ENCODE measurements at places on chromosomes 1 and 21. TPM values are rescaled to one million over a fixed set of nuclear protein-coding genes. Genes with fewer than 3 reads are reported as not detected.

GRCh38 chr1:3907031-3907534 is 7.0 kb upstream of the C1orf174 start:
- no peak for DNase-seq

The TDRD5 gene
- total RNA-seq, result not detected

- DNase-seq, result peak; percentile 88
These were observed 60.8 kb downstream of the NGF start for GRCh38 chr1:115277276-115277675.

DNA sequence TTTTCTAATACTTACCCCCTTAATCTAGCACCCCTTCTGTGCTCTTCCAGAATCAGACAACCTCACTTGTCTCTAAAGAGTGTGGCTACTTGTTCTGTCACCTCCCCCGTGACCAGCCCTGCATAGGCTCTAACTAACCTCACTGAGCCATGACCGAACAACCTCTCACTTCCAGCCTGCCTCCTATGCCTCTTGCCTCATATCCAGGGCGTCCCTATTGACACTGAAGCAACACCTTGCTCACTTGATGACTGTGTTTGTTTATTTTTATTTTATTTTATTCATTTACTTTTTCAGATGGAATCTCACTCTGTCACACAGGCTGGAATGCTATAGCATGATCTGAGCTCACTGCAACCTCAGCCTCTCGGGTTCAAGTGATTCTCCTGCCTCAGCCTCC is 235.1 kb upstream of the B3GALT2 start:
- DNase-seq, result no peak

The ELF3 gene
- 2.9 TPM for total RNA-seq

DNA sequence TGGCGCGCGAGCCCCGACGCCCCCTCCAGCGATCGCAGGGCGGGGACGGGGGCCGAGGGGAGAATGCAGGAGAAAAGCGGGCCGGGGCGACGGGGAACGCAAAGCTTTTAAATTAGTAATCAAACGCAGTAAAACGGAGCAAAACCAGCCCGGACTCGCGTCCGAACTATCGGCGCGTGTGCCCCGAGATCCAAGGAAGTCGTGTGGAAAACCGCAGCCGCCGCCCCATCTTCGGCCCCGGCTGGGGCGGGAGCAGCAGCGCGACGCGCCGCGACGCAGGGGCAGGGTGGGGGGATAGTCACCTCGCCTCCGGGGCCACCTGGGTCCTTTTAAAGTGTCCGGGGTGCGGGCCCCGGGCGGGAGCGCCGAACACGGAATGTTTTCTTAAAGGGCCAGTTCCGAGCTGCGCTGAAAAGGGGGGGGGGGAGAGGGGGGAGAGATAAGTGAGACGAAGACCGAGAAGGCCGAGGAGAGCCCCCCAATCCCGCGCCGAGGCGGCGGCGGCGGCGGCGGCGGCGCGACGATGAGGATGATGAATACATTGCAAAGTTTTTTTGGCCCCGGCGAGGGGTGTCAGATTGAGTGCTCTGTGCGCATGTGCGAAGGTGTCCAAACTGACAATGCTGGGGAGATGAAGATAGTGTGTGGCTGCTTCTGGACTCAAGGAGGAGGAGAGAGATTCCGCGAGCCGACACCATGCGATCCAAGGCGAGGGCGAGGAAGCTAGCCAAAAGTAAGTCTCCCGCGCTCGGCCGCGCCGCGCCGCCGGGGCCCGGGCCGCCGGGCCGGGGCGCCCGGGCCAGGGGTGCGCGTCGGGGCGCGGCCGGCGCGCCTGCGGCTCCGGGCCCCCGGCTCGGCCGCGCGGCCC is at the start of gene PRDM16:
TSS of gene PRDM16 (plus strand) at position 640 of the 868 bp plus-strand sequence. CDS start at position 697, 57 bp downstream.
- peak; percentile 56 for DNase-seq

- no peak for DNase-seq
These were observed 86.4 kb downstream of the DDAH1 start for GRCh38 chr1:85378534-85378933.

GRCh38 chr1:214537219-214537618 is 14.2 kb downstream of the PTPN14 start:
- DNase-seq, result no peak

DNA sequence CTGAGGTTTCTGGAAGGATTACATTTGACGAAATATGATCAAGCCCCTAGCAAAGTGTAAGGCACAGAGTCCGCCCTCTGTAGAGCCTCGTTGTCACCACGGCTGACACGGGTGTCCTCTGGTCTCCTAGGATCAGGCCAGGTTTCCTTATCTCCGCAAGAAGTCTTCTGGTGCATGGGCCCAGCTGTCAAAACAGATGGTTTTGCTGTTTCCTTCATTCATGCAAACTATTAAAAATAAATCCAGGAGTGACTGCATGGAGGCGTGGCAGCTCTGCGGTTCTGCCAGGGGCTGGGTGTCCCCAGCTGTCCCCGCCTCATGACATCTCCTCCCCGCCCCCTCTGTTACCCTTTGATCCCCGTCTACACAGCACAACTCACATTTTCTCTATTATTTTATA is 209.0 kb downstream of the DYRK1A start:
- DNase-seq, result no peak

- DNase-seq, result no peak
These were observed 28.6 kb downstream of the ITPKB start for GRCh38 chr1:226710501-226710900.

GRCh38 chr1:56132520-56132919 is 446.8 kb downstream of the PLPP3 start:
- DNase-seq, result no peak

The SLC30A7 gene
- 60.0 TPM for total RNA-seq

DNA sequence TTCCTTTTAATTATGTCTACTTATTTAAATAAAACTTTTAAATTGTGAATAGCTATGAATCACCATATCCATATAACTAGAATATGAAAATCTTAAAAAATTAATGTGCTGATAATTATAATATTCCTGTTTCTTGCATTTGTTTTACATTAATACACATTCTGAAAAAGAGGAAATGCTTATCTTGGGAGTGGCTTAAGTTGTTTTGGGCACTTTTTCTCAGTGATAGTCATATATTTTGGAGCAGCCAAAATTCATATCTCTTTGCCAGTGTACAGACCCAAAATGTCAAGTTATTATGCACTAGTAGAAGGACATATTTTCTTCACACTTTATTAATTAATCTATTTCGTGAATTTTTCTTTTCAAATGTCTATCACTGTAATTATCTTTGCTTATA is 838.5 kb downstream of the USP25 start:
- no peak for DNase-seq

DNA sequence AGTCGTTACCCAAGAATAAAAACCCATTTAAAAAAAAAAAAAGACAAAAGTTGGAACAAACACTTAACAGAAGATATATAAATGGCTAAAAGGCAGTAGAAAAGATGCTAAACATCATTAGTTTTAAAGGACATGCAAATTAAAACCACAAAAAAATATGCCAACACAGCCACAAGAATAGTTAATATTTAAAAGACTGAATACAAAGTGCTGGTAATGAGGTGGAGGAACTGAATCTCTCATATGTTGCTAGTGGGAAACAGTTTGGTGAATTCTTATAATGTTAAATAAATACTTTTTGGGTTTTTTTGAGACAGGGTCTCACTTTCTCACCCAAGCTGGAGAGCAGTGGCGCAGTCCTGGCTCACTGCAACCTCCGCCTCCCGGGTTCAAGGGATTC is 10.0 kb downstream of the LRRC40 start:
- DNase-seq, result no peak

DNA sequence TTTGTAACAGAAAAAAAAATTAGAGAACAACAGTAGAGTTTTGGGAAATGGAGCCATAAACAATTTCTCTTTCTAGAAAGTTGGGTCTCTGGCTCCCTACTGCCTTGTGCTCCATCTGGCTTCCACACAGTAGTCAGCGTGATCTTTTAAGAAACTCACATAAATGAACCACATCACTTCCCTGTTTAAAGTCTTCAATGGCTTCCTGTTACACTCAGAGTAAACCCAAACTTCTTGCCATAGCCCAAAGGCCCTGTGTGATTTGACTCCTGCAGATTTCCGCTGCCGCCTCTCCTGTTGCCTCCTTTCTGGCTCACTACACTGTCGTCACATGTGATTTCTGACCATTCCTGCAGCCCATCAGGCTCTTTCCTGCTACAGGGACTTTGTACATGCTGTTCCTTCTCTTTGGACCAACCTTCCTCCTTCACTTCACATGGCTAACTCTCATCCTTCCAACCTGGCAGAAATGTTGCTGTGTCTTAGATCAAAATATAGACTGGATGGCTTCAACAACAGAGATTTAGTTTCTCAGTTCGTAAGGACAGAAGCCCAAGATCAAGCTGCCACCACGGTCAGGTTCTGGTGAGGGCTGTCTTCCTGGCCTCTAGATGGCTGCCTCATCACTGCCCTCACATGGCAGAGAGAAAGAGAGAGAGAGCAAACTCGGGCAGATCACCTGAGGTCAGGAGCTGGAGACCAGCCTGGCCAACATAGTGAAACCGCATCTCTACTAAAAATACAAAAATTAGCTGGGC is 34.0 kb downstream of the OPRD1 start:
- DNase-seq, result no peak

DNA sequence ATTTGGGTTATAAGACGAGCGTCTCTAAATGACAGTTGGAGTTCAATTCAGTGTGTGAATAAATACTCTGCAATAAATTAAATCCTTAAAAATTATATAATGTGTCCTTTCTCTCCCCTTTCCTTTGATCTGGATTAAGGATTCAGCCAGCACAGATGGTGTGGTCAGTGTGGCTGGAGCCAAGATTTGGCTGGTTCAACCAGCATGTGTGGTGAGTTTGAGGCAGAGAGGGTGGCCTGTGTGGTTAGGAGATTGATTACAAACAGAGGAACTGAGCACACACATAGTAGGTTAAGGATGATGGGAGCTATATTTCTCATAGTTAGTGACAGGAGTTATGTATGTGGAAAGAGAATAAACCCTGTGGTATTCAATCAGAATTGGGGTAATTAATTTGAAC is 14.2 kb upstream of the AMIGO1 start:
- peak; percentile 66 for DNase-seq

GRCh38 chr21:38787461-38788274 is 18.1 kb upstream of the ETS2 start:
- peak; percentile 82 for DNase-seq

The CFHR2 gene
- total RNA-seq, result not detected

The PPP1R15B gene
- 40.0 TPM for total RNA-seq

GRCh38 chr1:221720545-221720944 is 21.3 kb downstream of the DUSP10 start:
- DNase-seq, result no peak

- peak; percentile 89 for DNase-seq
These were observed 39.7 kb downstream of the GNG12 start for GRCh38 chr1:67793562-67793961.

DNA sequence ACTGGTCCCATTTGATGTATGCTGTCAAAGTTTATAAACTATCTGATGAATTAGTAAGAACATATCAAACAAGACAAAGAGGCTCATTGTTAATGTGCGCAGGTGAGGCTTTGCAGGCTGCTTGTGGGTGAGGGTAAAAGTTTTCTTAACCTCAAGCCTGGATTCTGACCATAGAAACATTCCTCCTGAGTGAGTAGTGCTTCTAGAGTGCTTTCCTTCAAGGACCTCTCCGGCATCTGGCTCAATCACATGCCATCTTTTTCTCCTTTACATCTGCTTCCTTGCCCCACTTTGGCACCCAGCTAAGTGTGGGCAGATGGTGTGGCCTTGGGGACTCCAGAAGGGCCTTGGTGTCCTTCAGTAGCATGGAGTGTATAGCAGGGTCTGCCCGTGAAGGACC is 104.0 kb downstream of the ROR1 start:
- peak; percentile 91 for DNase-seq

The BMP8B gene
- total RNA-seq, result not detected

DNA sequence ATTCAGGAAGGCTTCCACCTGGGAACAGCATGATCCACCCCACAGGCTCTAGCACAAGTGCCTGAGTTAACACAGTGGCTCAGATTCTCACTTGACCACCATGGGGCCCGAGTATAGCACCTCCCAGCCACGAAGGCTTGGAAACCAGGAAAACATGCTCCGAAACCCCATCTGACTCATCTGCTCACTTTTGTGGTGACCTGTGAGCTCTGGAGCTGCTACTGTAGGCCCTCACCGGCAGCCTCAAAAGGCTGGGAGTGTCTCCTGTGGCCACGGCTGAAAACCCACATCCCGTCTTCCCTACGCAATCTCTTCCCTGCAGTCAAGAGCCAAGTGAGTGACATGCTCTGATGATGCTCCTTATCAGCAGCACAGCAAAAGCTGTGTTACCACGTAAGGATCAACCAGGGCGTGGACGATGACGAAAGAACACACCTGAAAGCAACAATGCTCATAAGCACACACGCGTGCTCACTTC is 81.4 kb downstream of the TGFBR3 start:
- peak; percentile 93 for DNase-seq

The OR10K2 gene
- total RNA-seq, result not detected

GRCh38 chr1:171883849-171884248 is 42.6 kb downstream of the DNM3 start:
- DNase-seq, result no peak

The KCNE2 gene
- total RNA-seq, result 0.27 TPM

GRCh38 chr1:29728703-29729102 is 492.4 kb downstream of the PTPRU start:
- DNase-seq, result no peak

GRCh38 chr1:6538956-6539355 is 15.4 kb downstream of the NOL9 start:
- peak; percentile 85 for DNase-seq

GRCh38 chr1:43068911-43069310 is 103.2 kb downstream of the EBNA1BP2 start:
- no peak for DNase-seq

- no peak for DNase-seq
These were observed 75.1 kb downstream of the PGM1 start for GRCh38 chr1:63668298-63668697.

DNA sequence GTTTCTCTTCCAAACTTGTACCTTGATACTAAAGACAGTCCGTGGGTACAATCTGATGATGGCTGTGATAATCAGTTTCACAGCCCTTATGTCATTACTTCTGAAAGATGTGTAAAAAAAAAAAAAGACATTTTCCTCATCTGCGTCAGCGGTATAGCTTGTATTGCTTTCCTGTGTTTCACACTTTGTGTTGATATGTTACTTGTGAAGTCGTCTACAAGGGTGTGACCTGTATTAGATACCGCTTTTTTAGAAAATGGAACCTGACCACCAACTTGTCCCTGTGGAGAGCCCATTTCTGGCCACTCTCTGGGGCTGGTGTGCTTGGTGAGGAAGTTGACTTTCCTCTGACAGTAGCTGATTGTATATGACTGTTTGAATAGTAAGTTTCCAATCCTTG is 50.5 kb downstream of the PEX14 start:
- no peak for DNase-seq

The MPZ gene
- total RNA-seq, result 2.3 TPM

DNA sequence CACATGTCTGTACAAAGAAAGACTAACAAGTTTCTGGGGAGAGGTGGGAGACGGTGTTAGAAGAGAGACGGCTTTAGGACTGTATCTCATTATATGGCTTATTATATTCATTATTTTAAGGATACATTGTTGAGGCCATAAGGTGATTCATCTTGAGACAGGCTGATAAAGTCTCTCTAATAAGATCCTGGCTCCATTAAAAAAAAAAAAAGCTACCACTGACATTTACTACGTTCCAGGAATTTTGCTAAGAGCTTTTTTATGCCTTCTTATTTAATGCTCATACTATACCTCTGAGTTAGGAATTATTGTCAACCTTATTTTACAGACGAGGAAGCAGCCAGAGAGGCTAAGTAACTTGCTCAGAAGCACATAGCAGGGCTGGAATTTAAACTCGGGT is 173.7 kb downstream of the GABPA start:
- DNase-seq, result no peak

The POLR3GL gene
- 20.5 TPM for total RNA-seq

The S100A5 gene
- not detected for total RNA-seq
